GM20000 (cell line): ENCODE measurements at places on chromosomes 16 and 17.

- no peak for DNase-seq
Observed at GRCh38 chr16:351804-352520, 561 bp downstream of the AXIN1 start.

DNA sequence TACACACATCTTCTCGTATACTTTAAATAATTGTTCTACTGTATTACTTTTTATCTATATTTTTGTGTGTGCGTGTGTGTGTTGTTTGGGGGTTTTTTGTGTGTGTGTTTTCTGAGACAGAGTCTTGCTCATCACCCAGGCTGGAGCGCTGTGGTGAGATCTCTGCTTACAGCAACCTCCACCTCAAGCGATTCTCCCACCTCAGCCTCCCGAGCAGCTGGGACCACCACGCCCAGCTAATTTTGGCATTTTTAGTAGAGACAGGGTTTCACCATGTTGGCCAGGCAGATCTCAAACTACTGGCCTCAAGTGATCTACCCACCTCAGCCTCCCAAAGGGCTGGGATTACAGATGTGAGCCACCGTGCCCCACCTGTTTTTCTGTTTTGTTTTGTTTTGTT lies 1.5 kb upstream of the CMTM4 start:
- no peak for DNase-seq

- DNase-seq: no peak
Observed at GRCh38 chr17:19285213-19285900, 48.2 kb downstream of the EPN2 start.

DNA sequence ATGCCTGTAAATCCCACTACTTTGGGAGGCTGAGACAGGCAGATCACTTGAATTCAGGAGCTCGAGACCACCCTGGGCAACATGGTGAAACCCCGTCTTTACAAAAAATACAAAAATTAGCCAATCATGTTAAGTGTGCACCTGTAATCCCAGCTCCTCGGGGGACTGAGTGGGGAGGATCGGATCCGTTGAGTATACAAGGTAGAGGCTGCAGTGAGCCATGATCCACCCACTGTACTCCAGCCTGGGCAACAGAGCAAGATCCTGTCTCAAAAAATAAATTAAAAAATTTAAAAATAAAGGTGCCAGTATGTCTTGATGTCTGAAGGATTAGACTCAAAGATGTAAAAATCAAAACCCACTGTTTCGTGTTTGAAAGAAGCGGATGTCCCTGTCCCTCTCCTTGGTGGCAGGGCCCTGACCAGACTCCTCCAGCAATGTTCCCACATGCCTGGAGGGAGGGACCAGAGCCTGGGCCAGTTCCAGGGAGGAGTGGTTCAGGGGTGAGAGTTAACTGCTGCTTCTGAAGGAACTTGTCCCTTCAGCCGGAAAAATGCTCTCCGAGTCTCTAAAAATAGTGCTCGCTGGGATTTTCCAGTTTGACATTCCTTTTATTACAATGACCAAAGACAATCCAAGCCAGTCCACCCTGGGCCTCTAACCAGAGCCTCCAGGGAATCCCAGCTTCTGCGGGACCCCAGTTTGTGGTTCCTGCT lies 9.4 kb upstream of the CMTM4 start:
- DNase-seq: no peak

GRCh38 chr17:37750768-37751475 lies 6.1 kb upstream of the HNF1B start:
- DNase-seq: no peak

DNA sequence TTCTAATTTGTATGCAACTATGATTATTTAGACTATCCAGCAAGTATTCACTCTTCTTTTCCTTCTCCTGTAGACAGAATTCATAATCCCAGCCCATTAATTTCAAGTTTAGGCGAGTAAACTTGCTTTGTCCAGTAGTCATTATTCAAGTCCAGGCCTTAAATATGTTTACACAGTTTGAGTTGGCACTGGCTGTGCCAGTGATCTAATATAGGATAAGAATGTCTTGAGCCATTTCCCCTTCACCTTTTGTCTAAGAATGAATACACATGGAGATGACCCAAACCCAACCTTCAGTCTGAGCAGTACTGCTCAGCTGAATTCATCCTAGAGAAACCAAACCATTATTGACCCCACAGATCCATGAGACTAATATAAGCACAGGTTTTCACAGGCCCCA lies 930.4 kb upstream of the CDH8 start:
- no peak for DNase-seq

- no peak for DNase-seq
Observed at GRCh38 chr17:79812353-79813258, 15.7 kb upstream of the CBX8 start.

GRCh38 chr16:70803319-70803718 lies 2.4 kb upstream of the VAC14 start:
- no peak for DNase-seq

GRCh38 chr17:72530454-72530853 lies 409.6 kb downstream of the SOX9 start:
- DNase-seq: no peak

- DNase-seq: no peak
Observed at GRCh38 chr16:76059186-76059585, 218.0 kb upstream of the CNTNAP4 start.

DNA sequence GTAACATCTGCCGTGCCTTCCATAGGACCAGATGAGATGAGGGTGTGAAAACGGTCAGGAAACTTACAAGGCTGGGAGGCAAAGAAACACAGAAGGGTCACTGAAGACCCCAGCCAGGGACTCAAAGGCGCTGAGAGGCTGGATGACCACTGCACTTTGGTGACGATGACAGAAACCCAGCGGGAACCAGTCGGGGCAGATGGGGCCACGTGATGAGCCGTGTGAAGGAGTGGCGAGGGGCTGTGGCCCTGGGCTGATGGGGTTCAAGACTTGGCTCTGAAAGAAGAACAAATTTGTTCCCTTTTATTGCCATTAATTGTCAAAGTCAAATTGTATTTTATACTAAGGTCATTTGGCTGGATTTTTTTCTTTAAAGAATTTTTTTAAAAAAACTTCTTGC lies 28.6 kb upstream of the ATP2C2 start:
- DNase-seq: no peak

DNA sequence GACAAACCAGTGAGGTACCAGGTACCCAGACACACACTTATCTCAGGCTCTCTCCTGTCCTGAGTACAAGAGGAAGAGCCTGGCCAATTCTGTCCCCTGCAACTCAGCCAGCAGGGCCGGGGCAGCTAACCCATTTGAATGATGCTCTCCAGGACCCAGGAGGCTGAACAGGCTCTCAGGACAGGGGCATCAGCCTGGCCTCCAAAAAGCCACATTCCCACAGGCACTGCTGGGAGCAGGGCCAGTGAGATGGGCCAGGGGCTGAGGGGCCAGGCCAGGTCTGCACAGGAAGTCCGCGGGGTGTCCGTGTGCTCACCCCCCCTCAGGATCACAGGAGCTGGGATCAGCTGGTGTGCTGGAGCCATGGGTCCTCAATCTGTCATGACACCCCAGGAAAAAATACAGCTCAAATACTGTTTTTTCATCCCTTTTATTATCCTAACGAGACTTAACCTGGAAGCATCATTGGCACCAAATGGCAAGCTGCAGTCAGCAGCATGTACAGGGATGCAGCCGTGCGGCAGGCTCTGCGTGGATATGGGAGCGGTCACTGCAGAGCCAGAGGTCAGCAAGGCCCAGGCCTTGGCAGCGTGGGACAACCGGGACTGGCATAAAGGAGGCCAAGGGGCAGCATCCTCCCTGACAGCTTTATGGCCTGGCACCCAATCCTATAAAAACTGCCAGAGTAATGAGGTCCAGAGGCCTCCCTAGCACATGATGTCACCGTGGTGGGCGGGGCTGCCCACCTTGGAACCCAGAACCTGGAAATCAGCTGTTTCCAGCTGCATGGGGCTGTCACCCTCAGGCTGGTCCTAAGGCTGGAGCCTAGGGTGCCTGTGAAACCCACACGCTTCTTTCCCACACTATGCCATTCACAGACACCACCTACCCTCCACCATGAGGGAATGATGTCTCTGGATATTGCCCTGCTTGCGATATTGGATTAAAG lies 276.7 kb downstream of the C16orf95 start:
- DNase-seq: no peak

DNA sequence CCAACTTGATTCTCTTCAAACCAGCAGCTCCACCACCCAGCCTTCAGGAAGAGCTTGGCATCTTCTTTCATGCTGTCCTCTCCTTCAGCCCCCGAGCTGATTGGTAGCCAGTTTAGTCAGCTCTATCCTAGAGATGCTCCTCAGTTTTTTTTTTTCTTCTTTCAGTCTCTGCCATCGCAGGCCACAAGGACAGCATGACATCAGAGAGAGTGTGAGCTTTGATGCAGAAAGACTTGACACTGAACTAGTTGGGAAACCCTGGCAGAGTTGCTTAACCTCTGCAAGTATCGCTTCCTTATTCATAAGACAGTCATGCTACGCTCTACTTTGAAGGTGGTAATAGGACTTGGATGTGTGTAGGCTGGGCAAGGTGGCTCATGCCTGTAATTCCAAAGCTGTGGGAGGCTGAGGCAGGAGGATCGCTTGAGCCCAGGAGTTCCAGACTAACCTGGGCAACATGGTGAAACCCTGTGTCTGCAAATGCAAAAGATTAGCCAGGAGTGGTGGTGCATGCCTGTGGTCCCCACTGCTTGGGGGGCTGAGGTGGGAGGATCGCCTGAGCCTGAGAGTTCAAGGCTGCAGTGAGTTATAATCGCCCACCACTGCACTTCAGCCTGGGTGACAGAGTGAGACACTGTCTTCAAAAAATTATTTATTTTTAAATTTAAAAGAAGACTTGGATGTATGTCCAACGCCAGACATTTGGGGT lies 2.6 kb downstream of the CD300LB start:
- DNase-seq: peak; percentile 58

DNA sequence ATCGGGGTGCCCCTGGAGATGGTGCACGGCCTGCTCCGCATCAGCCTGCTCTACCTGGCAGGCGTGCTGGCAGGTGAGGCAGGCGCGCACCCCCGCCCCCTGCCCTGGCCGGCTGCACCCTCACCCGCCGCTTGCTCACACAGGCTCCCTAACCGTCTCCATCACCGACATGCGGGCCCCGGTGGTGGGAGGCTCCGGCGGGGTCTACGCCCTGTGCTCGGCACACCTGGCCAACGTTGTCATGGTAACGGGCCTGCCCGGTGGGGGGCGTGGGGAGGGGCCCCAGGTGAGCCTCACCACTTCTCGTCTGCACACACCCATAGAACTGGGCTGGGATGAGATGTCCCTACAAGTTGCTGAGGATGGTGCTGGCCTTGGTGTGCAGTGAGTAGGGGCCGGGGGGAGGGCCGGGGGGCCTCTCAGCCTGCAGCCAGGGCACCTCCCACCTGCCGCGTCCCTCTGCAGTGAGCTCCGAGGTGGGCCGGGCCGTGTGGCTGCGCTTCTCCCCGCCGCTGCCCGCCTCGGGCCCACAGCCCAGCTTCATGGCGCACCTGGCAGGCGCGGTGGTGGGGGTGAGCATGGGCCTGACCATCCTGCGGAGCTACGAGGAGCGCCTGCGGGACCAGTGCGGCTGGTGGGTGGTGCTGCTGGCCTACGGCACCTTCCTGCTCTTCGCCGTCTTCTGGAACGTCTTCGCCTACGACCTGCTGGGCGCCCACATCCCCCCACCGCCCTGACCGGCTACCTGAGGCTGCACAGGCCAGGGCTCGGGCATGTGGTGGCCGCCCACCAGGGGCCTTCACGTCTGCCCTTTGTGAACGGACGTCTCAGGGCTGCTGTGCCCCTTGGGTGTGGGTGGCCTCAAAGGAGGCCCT lies 2.1 kb downstream of the RHBDL1 start:
- no peak for DNase-seq

GRCh38 chr16:17431968-17432625 lies 38.7 kb downstream of the XYLT1 start:
- no peak for DNase-seq

- no peak for DNase-seq
Observed at GRCh38 chr17:20236578-20237227, 227.5 kb downstream of the SPECC1 start.

DNA sequence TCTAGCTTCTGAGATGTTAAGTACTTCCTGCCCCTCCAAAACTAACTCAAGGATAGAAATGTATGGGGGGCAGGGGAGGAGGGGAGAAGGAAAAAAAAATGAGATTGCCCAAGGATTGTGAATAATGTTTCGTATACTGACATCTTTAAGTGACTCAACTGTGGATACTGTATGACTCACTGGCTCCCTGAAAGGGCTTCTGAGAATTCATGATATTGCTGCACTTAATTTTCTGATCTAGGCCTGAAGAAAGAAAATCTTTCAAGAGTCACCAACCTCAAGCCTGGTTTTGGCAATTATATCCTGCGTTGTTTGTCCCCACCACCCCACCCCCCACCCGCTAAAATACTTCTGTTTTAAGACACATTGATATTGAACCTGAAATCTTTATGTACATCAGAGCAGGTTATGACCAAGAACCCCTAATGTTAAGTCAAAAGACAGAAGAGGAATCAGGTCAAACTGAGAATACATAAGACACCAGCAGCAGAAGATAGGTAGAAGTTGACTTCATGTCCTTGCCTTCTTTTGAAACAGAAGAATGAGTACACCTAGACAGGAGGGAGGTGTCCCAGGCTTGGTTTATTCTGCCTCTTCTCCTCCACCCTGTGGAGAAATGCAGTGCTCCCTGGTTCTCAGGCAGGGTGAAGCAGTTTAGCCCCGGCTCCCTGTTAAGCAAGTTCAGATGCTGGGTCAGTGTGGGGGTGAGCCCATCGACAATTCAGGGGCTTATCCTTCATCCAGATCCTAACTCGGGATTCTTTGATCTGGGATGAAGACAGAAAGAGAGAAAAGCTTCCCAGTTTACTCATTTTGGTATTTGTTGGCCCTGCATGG lies 3.3 kb upstream of the FBXL20 start:
- DNase-seq: no peak

- no peak for DNase-seq
Observed at GRCh38 chr17:74455025-74455545, 11.3 kb upstream of the CD300A start.

- no peak for DNase-seq
Observed at GRCh38 chr16:77794586-77794985, 6.2 kb downstream of the VAT1L start.

DNA sequence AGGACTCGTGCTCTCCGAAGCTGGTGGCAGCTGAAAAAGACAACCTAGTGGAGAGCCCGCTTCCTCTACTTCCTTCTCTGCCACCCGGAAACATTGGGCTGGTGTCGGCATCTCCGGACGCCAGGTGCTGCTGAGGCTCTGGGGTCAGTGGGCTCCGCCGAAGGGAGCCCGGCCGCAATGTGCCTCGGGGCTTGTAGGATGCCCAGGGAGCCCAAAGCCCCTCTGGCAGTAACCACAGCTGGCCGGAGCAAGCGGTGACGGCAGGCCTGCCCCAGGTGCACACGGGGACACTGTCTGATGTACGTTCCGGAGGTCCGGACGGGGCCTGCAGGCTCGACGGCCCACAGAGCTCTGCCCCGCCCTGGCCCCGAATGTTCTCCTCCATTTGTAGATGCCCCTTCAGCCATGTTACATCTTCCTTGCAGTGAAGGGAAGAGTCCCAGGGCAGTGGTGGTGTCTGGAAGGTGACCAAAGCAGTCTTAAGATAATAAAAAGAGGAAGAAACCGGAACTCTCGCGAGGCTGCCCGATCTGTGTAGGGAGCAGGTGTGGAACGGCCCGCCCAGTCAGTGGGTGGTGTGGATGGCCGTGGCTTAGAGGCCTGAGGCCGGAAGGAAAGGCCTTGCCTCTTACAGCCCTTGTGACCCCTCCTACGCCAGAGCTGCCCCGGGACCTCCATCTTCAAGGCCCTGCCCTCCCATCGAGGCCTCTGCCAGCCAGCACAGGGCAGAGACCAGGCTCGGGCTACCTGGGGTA lies 22.6 kb downstream of the NDUFAF8 start:
- no peak for DNase-seq

GRCh38 chr16:73012341-73012740 lies 35.6 kb downstream of the ZFHX3 start:
- no peak for DNase-seq
